ENCODE measurements at places on chromosomes 2 and 18.

GRCh38 chr18:51188024-51188701 lies 9.3 kb downstream of the MEX3C start:
- no peak for DNase-seq

- no peak for DNase-seq
These were observed 24.4 kb downstream of the PSD4 start for GRCh38 chr2:113198048-113198789.

- no peak for DNase-seq
These were observed 45.8 kb downstream of the PSMG2 start for GRCh38 chr18:12748671-12749070.

- no peak for DNase-seq
These were observed 22.2 kb downstream of the SMIM21 start for GRCh38 chr18:75405351-75405750.

GRCh38 chr2:100624536-100624935 lies 61.7 kb downstream of the PDCL3 start:
- no peak for DNase-seq

DNA sequence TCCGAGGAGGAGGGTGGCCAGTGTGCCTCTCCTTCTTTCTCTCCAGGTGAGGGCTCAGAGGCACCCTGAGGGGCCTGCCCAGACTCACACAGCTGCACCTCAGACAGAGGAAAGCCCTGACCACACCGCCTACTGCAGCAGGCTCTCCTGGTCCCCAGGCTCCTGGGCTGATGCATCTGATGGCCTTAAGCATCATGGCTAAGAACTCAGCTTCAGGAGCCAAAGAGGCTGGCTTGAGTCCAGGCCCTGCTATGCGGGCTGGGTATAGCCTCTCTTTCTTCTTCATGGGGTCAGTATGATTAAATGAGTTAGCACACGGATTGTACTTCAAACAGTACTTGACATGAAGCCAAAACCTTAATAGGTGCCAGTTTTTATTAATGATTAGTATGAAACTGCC lies 89.6 kb downstream of the TGFA start:
- peak; percentile 33 for DNase-seq

- DNase-seq, result no peak
These were observed 30.3 kb downstream of the PAX3 start for GRCh38 chr2:222268311-222268990.

DNA sequence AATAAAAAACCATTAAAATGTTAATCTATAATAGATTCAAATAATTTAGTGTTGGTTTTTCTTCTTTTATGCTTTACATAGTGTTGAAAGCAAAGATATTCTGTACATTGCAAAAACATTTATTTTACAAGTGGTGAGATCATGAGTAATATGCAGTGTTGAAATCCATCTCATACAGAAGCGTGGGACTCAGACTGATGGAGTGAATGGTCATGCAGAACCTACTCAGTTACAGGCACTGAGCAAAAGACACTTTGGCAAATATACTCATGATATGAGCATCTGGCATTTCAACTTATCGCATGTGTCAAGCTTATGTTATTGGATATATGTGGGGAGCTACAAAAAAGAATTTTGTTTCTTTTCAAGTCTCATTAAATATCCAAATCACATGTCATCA lies 620.2 kb upstream of the NETO1 start:
- no peak for DNase-seq

DNA sequence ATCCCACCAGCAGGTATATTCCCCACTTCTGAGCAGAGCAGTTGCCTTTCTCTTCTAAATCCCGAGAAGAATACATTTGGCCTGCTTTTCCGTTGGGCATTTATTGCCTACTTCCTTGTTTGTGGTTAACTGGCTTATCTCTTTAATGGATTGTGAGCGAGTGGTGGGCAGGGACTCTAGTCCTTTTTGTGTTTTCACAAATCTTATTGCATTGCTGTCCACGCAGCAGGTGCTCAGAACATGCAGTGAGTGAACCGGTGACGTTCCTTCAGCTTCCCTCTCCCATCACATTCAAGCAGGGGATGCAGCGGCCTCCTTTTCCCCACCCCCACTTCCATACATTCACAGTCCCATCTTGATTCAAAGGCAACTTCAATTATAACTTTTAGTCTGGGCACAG lies 28.9 kb upstream of the GAREM2 start:
- DNase-seq, result peak; percentile 43

DNA sequence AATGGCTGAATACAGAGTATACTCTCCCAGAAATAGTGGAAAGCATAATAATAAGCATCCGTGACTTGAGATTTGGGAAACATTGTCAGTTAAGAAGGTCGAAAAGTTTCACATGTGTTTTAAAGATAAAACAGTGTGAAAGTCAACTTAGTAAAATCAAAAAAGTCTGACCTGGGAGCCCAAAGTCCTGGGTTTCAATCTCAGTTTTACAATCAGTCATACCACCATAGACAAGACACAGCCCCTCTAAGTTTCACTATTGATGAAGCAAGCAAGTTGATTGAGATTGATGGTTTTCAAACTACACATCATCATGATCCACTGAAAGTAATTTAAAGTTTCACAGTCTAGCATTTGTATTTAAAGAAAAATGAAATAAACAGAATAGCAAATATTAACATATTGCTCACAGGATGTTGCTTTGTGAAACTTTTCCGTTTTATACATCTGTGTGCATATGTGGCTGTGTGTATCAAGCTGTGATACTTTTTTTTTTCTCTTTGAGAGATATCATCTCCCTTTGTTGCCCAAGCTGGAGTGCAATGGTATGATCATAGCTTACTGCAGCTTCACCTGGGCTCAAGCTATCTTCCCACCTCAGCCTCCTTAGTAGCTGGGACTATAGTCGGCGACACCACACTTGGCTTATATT lies 71.1 kb downstream of the PIK3C3 start:
- DNase-seq, result no peak

DNA sequence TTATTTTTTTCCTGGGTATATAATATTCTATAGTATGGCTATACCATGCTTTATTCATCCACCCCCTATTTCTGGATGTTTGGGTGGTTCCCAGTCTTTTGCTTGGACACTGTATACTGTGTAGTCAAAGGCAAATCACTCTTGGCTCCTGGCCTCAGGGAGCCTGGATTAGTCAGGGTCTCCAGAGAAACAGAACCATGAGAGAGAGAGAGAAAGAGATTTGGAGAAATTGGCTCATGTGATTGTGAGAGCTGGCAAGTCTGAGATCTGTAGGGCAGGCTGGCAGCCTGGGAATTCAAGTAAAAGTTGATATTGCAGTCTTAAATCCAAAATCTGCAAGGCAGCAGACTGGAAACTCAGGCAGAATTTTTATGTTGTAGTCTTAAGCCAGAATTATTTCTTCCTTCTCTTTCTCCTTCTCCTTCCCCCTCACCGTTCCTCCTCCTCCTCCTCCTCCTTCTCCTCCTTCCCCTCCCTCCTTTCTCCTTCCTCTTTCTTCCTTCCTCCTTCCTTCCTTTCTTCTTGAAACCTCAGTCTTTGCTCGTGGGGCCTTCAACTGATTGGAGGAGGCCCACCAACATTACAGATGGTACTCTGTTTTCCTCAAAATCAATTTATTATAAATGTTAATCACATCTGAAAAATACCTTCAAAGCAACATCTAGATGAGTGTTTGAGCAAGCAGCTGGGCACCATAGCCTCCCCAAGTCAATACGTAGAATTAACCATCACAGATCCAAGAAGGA lies 33.0 kb downstream of the CTIF start:
- no peak for DNase-seq

- DNase-seq, result no peak
These were observed 202.2 kb upstream of the ST6GAL2 start for GRCh38 chr2:107088156-107088555.

- DNase-seq, result peak; percentile 24
These were observed 72.7 kb upstream of the MAP3K20 start for GRCh38 chr2:173002751-173003541.

DNA sequence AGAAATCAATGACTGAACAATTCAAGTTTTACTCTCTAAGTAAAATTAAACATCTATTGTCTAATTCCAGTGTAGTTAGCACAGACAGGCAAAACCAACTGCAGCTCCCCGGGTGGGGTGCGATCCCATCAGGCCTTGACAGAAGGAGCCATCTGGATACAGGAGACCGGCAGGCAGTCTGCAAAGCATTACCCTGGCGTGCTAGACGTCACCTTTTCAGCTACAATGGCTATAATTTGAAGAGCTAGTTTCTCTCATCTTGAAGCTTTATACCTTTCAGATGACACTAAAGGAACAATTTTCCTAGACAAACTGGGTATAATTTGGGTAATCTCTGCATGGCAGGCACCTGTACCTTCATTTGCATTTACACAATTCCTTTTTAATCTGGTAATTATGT lies 761.5 kb upstream of the SOX11 start:
- no peak for DNase-seq

GRCh38 chr2:144546933-144547332 lies 27.0 kb upstream of the ZEB2 start:
- DNase-seq, result peak; percentile 28

GRCh38 chr2:108616751-108617161 lies 82.5 kb downstream of the LIMS1 start:
- DNase-seq, result peak; percentile 78

- DNase-seq, result no peak
These were observed 198.2 kb downstream of the CTNNA2 start for GRCh38 chr2:79711098-79711497.

DNA sequence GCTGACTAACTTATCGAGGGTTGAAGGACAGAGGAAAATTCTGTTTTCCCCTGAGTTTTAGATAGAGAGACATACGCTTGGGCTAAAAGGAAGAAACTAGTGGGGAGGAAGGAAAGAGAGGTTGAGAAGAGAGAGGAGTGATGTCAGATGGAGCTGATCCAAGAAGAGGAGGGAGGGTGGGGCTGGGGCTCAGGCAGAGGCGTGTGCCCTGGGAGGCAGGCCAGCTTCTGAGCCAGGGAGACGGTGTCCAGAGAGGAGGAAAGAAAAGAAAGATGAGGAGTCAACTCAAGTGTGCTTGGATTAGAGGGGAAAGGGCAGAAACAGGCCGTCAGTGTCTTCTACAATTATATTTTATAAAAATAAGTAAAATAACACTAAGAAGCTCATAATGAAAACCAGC lies 56.2 kb downstream of the EMILIN2 start:
- DNase-seq, result no peak

DNA sequence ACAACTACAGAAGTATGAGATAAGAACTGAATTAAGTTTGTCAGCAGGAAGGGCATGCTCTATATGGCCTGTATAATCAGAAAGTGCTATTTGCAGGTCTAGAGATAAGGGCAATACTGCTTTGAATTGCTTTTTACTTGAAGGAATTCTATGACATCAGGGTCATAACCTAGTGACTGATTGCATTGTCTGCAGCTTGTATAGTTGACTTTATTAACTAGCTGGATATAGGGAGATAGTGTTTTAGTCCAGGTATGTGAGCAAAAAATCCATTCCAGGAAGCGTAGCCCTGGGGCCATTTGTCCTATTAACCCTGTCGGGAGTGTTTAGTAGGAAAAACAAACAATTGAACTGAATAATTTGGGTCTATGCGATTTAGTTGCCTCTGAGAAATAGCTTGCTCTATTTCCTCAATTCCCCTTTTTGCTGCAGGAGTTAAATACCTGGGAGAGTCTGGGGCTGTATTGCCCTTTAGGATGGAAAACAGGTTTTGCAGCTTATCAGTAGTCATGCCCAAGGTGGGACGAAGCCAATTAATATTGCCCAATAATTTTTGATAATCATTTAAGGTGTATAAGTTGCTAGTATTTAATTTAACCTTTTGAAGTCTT lies 30.0 kb downstream of the HTR2B start:
- no peak for DNase-seq

DNA sequence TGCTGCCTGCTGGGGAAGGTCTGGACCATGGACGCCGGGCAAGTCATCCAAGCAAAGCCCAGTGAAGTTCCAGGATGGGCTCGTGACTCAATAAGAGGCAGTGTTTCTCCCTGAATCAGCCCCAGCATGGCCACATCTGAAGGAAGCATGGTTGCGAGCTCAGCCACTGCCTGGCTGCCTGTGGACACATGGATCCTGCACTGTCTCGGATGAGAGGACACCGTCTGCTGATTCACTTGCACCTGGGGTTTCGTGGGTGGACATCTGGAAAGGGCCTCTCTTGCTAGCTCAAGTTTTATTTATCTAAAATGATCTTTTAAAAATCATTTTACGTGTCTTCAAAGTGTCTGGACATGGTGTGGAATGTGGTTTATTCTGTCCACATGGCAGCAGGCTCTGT lies 224.8 kb upstream of the FN1 start:
- DNase-seq, result no peak

DNA sequence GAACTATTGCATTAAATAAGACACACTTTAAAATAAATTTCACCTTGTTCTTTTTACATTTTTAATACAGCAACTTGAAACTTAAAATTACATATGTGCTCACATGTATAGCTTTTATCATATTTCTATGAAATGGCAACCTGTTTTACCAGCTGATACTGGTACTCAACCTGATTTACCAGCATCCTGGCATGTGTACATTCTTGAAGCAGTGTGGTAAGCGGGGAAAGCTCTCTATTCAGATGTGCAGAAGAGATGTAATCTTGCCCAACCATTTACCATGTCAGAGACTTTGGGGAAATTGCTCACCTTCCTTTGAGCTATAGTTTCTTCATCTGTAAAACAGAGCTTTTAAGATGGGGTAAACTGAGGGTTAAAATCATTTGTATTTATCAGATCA lies 133.2 kb downstream of the CCDC148 start:
- DNase-seq, result no peak

- no peak for DNase-seq
These were observed 102.9 kb upstream of the RIOK3 start for GRCh38 chr18:23350188-23350587.

DNA sequence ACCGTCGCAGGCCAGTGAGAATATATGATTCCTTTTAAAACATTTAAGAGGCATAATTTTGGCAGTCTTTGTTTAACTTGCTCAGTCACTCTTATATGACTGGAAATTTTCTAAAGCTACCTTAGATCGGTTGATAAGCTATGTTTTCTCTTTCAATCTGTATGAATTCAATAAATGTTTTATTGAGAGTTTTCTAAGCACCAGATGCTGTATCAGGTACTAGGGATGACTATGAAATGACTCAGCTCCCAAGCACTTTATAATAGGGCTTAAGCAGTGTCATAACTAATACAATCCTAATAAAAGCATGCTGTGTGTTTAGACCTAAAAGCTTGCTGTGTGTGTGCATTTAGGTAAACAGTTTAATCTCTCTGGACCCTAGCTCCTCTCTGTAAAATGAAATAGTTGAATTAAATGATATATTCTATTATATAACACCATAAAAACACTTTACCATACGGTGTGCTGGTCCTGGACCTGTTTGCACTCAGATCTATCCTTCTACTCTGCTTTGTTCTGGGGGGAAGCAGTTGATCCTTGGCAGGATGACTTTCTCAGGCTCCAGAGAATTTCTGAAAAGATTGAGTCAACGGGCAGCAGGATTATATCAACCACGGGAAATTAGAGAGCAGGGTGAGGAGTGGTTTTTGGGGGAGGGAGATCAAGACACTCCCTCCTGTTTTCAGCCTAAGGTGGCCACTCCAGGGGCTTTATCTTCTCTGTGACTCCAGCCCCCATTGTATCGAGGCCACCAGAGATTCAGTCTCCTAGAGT lies 26.1 kb upstream of the SLC38A11 start:
- no peak for DNase-seq

Measured in body of pancreas (tissue), 4 donors.